ENCODE measurements at places on chromosomes 3 and 15. TPM values are rescaled to one million over a fixed set of nuclear protein-coding genes. Genes with fewer than 3 reads are reported as not detected.

Gene ENTPD3
- total RNA-seq, result not detected

Gene SLC28A2
- total RNA-seq, result not detected

Gene ST3GAL6
- total RNA-seq, result 17.1 TPM

Gene C15orf40
- 11.2 TPM for total RNA-seq

Gene MKRN3
- 4.9 TPM for total RNA-seq

Gene CCDC12
- total RNA-seq, result 37.8 TPM

Gene MORC1
- total RNA-seq, result not detected

DNA sequence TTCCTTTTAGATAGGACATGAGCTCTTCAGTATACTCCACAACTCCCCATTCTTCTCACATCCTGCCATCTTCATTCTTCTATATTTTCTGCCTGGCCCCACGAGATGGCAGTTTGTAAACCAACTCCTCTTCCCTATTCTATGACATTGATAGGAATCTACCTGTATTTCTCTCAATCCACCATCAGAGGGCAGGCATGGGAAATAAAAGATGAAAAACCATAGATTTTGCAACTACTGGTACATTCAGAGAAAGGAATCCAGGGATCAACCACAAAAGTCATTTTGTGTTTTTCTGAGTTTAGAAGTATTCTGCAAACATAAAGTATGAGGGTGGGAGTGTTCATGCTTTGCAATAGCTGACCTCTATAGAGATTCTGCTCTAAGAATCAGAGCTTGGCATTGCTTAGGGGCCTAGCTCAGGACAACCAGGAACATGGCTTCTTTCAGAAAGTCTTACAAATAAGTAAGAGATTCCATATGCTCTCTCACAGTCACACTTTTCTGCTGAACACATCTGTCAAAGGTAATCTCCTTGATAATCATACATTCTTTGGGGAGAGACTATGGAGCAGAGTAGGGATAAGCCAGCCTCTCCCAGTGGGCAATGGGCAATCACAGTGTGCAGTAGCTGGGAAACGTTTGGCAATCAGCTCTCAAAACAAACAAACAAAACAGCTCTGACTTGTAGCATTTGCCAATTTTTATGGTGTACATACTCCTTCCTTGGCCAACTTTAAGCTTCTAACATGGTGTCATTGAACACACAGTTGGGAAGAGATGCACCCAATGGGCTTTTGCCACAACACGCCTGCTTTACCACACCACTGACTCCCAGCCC, 43.1 kb upstream of the SLC25A36 start:
- DNase-seq, result peak; percentile 36
- 0 out of 2 replicates have a peak, but pooled peaks cover 2% of the 10 kb centered on the region for H3K4me1 ChIP-seq
- H3K4me3 ChIP-seq, result no peak overlapping the region
- H3K27me3 ChIP-seq, result no peaks in the 10 kb centered on the region
- H3K36me3 ChIP-seq, result no peaks in the 10 kb centered on the region
- no peak overlapping the region for H3K27ac ChIP-seq

DNA sequence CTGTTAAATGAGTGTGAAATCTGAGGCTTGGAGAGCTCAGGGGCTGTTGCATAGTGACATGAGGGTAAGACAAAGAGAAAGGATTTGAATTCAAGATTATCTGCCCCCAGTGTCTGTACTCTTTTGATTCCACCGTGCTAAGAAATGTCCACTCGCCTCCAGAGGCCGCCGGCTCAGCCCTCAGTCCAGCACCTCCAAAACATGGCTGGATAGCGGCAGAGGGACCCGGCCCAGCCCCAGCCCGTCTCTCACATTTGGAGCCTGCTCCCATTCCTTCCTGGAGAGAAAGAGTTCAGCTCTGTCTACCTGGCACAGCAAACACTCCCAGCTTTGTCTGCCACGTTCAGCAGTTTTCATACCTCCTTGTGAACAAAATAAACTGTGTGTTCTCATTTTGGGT, 84.8 kb upstream of the IQSEC1 start:
- no peaks in the 10 kb centered on the region for H3K36me3 ChIP-seq
- no peak overlapping the region for H3K27ac ChIP-seq
- no peak for DNase-seq
- no peak overlapping the region for H3K4me3 ChIP-seq
- peaks cover 14% of the 10 kb centered on the region for H3K27me3 ChIP-seq

DNA sequence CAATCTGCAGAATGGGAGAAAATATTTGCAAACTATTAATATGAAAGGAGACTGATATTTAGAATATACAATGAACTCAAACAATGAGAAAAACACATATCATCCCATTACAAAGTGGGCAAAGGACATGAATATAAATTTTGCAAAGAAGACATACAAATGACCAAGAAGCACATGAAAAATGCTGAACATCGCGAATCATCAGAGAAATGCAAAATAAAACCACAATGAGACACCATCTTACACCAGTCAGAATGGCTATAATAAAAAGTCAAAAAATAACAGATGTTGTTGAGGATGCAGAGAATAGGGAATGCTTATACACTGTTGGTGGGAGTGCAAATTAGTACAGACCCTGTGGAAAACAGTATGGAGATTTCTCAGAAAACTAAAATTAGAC, 83.6 kb downstream of the RAP2B start:
- no peaks in the 10 kb centered on the region for H3K36me3 ChIP-seq
- H3K4me3 ChIP-seq, result no peak overlapping the region
- no peaks in the 10 kb centered on the region for H3K27me3 ChIP-seq
- no peak overlapping the region for H3K27ac ChIP-seq
- no peaks in the 10 kb centered on the region for H3K4me1 ChIP-seq

DNA sequence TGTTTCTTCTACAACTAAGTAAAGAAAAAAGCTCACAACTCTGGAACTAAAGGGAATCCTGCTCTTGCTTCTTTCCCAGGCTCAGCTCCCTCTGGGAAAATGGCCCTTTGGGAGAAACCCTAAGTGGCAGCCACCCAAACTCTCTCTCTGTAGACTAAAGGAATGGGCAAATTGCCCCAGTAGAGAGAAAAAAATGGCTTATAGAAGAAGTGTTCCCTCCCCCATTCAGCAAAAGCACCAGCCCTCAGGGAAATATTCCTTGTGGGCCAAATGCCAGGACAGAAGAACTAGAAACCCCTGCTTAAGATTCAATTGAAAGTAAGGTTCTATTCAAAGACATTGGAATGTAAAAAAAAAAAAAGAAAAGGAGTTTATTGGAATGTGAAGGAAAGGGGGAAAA, 603.7 kb upstream of the ALCAM start:
- no peak overlapping the region for H3K27ac ChIP-seq
- no peaks in the 10 kb centered on the region for H3K4me1 ChIP-seq
- DNase-seq, result no peak
- no peaks in the 10 kb centered on the region for H3K36me3 ChIP-seq

GRCh38 chr15:100853676-100854440, 25.8 kb upstream of the ALDH1A3 start:
- peaks cover 10% of the 10 kb centered on the region for H3K4me1 ChIP-seq
- H3K27me3 ChIP-seq, result no peaks in the 10 kb centered on the region
- H3K27ac ChIP-seq, result no peak overlapping the region

DNA sequence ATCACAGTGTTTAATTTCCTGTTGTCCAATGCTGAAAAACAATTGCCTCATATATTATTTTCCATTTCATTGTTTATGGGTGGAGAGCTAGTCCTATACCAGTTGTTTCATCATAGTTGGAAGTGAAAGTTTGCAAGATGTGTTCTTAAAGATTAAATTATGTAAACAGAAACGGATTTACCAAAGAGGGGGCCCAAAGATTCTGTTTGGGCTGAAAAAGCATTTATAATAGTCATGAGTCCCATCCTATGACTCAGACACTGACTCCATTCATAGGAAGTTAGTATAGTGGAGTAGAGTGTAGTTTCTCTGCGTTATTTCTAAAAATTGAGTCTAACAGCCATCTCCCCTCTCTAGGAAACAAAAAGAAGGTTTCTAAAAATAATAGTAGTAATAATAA, 24.3 kb downstream of the NFKBIZ start:
- no peaks in the 10 kb centered on the region for H3K27me3 ChIP-seq
- H3K27ac ChIP-seq, result no peak overlapping the region
- DNase-seq, result no peak
- no peaks in the 10 kb centered on the region for H3K4me1 ChIP-seq

DNA sequence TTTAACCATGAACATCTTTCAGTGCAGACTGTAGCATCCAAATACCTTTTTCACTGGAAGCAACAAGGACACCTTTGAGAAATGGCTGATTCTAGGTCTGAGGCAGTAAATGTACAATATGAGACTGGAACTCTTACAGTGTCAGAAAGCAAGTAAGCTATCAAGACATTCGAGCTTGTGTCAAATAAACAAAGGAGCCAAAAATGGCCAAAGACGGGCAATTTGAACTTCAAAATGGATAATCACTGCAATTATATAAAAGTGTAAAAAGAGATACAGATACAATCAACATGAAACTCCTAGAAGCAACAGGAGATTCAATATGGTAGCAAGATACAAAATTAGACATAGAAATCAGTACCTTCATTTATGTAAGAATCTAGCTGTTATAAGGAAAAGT, 138.5 kb upstream of the CCDC54 start:
- H3K27ac ChIP-seq, result no peak overlapping the region
- H3K27me3 ChIP-seq, result no peaks in the 10 kb centered on the region
- no peaks in the 10 kb centered on the region for H3K36me3 ChIP-seq
- DNase-seq, result no peak

GRCh38 chr15:59349680-59350420, 22.8 kb downstream of the MYO1E start:
- H3K4me3 ChIP-seq, result no peak overlapping the region
- H3K36me3 ChIP-seq, result peaks cover 3% of the 10 kb centered on the region
- DNase-seq, result peak; percentile 26
- no peaks in the 10 kb centered on the region for H3K27me3 ChIP-seq
- H3K4me1 ChIP-seq, result no peaks in the 10 kb centered on the region

GRCh38 chr3:172444821-172445220, 3.4 kb downstream of the GHSR start:
- DNase-seq, result no peak
- no peak overlapping the region for H3K27ac ChIP-seq
- no peaks in the 10 kb centered on the region for H3K4me1 ChIP-seq
- H3K36me3 ChIP-seq, result no peaks in the 10 kb centered on the region
- H3K27me3 ChIP-seq, result no peaks in the 10 kb centered on the region

GRCh38 chr15:92332125-92332899, 61.4 kb upstream of the ST8SIA2 start:
- H3K4me3 ChIP-seq, result no peak overlapping the region
- H3K4me1 ChIP-seq, result no peaks in the 10 kb centered on the region
- DNase-seq, result no peak
- no peaks in the 10 kb centered on the region for H3K36me3 ChIP-seq

- no peak overlapping the region for H3K27ac ChIP-seq
- H3K36me3 ChIP-seq, result no peaks in the 10 kb centered on the region
- H3K4me1 ChIP-seq, result no peaks in the 10 kb centered on the region
- no peak for DNase-seq
These were observed 21.0 kb upstream of the CLDN18 start for GRCh38 chr3:137988982-137989381.

DNA sequence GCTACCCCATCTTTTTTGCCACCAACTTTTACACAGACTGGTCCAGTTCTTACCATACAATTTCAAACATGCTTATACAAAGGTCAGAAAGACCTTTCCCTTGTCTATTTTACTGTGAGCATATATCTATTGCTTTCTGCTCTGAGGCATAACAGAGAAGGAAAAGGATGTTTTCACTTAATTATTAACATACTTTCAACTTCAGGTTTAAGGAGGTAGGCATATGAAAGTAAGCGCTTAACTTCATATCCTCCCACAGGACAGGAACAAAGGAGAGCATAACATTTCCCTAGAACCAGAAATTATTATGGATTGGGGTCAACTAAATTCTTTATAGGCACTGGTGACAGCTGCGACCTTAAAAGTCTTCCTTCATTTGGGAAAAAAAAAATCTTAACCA, 1.1 kb downstream of the MYEF2 start:
- no peaks in the 10 kb centered on the region for H3K36me3 ChIP-seq
- H3K27ac ChIP-seq, result no peak overlapping the region
- no peak overlapping the region for H3K4me3 ChIP-seq
- no peak for DNase-seq

DNA sequence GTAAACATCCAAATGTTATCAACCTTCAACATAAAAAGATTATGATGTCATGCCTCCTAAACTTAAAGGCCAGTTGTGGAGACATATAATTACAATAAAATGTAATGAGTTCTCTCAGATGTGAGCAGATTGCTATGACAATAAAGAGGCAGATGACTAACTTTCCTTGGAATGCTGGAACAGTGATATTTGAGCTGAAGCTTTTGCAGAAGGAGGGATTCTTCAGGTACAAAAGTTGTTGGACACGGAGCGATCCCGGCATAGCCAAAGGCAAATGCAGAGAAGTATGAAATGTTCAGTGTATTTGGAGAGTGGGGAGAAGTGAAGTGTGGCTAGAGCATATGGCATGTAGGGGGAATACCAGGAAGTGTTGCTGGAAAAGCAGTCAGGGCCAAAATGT, 520.1 kb downstream of the FGF12 start:
- DNase-seq, result no peak
- no peaks in the 10 kb centered on the region for H3K4me1 ChIP-seq
- H3K4me3 ChIP-seq, result no peak overlapping the region
- H3K27ac ChIP-seq, result no peak overlapping the region

DNA sequence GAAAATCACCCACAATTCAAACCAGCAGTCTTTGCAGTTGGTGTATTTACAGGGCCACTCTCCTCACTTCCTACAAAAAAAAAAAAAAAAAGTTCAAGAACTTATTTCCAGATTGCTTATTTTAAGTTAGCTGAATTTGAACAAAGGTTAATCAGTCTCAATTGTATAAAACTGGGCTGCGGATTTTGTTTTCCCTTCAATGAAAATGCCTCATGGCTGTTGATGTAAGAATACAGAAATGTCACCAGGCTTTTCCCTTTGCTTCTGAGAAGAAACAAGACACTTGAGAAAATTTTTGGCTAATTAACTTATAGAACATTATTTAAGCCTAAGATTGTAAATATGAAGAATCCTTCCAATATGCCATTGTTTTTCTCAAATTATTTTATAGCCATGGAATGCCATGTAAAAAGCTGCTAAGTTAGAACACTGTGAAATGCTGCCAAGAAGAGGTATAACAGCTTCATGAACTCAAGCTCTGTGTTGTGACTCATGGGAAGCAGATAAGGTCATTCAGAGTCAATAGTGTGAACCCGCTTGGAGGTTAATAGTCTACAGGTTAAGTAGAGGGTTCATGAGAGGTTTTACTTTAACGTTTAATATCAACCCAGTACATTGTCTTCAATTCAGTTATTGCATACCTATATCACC, 84.3 kb upstream of the ABI3BP start:
- H3K36me3 ChIP-seq, result no peaks in the 10 kb centered on the region
- no peak for DNase-seq
- peaks cover 21% of the 10 kb centered on the region for H3K4me1 ChIP-seq
- no peak overlapping the region for H3K4me3 ChIP-seq
- H3K27ac ChIP-seq, result no peak overlapping the region

DNA sequence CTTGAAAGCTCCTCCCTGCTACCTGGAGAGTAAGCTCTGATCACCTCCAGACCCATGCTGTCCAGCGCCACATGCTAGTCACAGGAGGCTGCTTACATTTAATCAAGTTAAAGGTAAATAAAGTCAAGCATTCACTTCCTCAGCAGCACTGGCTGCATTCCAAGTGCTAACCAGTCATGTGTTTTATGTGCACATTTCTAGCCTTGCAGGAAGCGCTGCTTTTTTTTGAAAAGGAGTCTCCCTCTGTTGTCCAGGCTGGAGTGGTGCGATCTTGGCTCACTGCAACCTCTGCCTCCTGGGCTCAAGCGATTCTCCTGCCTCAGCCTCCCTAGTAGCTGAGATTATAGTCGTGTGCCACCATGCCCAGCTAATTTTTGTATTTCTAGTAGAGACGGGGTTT, 279.2 kb downstream of the GABRG3 start:
- H3K4me3 ChIP-seq, result no peak overlapping the region
- no peak overlapping the region for H3K27ac ChIP-seq
- 0 out of 2 replicates have a peak, but pooled peaks cover 4% of the 10 kb centered on the region for H3K27me3 ChIP-seq
- no peaks in the 10 kb centered on the region for H3K4me1 ChIP-seq
- DNase-seq, result no peak

All from SJCRH30 (cell line).